ENCODE measurements at places on chromosomes 16 and 17.

- no peak for DNase-seq
These were observed 17.1 kb upstream of the DOK4 start for GRCh38 chr16:57503366-57503765.

DNA sequence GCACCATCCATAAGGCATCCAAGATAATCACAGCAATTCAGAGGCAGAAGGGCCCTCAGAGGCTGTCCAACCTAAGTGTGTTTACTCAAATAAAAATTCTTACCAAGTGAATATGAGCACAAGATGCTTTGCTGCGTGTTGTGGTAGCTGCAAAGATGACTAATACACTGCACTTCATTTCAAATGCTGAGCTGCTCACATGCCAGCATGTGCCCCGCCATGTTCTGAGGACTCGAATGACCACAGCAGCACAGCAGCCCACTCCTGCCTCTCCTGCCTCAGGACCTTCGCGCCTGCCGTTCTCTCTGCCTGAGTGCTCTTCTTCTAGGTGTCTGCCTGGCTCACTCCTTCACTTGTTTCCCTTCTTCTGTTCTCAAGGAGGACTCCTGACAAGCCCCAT is 19.0 kb downstream of the PIK3R5 start:
- no peak for DNase-seq

GRCh38 chr17:57275071-57275764 is 18.9 kb downstream of the MSI2 start:
- no peak for DNase-seq

DNA sequence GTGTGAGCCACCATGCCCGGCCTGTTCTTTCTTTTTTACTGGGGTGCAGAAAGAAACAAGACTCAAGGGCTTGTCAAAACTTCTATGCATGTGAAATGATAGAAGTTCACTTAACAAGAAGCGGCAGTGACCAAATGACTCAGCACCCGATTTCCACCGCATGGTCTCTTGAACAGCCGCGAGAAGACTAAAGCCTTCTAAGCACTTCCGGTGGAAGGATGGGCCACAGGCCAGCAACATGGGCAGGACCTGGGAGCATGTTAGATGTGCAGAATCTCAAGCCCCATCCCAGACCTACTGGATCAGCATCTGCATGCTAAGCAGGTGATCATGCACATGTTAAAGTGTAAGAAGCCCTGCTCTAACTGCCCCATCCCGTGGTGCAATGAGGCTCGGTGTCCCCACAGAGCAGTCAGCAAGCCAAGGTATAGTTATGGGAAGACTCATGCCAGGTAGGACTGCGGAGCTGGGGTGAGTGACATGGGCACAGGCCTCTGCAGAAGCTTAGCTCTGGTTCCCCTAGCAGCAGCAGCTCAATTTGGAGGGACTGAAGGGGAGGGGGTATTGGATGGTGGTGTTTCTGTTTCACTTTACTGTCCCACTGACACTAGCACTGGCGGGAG is 88.5 kb upstream of the HNF1B start:
- no peak for DNase-seq

- DNase-seq, result no peak
These were observed 5.1 kb upstream of the CISD3 start for GRCh38 chr17:38725066-38725465.

- DNase-seq, result peak; percentile 20
These were observed 735 bp downstream of the LSM12 start for GRCh38 chr17:44065668-44066203.

DNA sequence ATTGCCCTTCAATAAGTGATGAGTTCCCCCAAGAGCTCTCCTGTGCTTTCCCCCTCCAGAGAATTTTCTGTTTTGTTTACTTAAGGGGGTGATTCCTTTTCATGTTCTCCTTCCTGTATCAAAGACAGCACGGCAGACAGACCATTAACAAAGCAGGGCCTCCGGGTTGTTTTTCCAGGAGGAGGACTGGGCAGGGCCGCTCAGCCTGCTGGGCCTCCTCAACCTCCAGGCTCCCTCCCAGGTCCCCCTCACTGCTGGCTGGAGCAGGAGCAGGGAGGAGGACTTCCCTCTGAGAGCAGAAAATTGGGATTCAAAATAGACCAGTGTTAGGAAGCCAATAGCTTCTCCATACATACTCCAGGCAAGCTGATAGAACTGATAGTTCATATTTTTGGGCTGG is 20.4 kb downstream of the SDK2 start:
- DNase-seq, result no peak

DNA sequence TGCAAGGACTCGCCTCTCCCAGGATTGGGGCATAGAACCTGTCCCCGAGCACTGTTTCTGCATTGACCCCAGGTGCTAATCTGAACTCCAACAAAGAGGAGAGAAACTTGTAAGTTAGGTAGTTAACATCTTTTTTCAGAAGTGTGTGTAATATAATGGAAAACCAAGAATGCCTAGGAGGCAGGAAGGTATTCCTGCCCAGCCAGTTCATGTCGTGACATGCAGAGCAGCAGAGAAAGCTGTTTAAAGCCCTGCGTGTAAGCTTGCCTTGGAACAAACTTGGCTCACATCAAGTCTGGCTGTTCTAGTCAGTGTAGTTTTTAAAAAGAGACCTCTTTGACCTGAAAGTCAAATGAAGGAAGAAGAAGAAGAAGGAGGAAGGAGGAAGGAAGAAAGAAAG is 2.1 kb upstream of the GNA13 start:
- no peak for DNase-seq

Measured in hematopoietic multipotent progenitor cell treated with erythropoietin and hydrocortisone succinate and interleukin-3 and kit ligand, for 15 days (in vitro differentiated cells).